ENCODE measurements at places on chromosomes 7 and 10.

GRCh38 chr10:124302951-124303505 lies 115.7 kb downstream of the OAT start:
- no peak for DNase-seq

GRCh38 chr7:50562136-50562535 lies 3.1 kb downstream of the DDC start:
- DNase-seq: no peak

GRCh38 chr7:132654150-132654549 lies 77.9 kb upstream of the PLXNA4 start:
- no peak for DNase-seq

- no peak for DNase-seq
Measured at GRCh38 chr10:78584681-78585080, 484.1 kb upstream of the ZMIZ1 start.

DNA sequence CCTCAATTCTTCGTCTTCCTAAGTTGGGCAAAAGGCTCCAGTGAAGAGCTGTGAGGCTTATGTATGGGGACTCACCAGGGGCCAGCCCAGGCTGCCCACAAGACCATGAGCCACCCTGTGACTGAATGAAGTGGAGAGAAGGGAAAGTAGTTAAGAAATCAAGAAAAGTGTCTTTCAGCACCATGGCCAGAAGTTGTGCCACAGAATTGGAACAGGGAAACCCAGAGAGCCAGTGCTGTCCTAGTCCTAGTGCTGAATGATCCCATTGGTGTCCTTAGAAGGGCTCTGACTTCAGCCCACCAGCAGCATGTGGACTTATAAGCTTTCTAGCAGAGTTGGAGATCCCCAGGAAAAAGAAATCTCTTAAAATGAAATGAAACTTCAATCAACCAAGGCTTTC lies 37.0 kb upstream of the CCSER2 start:
- no peak for DNase-seq

- DNase-seq: no peak
Measured at GRCh38 chr7:49763791-49764190, 9.6 kb upstream of the VWC2 start.
